Activated CD4-positive, alpha-beta T cell treated with anti-CD3 and anti-CD28 coated beads, Interleukin-10, Interleukin-2, amounts not matched to agents 100 ng/mL and 50 ng/mL, durations not matched to agents 16 hours and 8 hours (primary cell): ENCODE measurements at places on chromosomes 11 and 22.

- DNase-seq: no peak
These were observed 115.0 kb downstream of the TMPRSS5 start for GRCh38 chr11:113591117-113591516.

DNA sequence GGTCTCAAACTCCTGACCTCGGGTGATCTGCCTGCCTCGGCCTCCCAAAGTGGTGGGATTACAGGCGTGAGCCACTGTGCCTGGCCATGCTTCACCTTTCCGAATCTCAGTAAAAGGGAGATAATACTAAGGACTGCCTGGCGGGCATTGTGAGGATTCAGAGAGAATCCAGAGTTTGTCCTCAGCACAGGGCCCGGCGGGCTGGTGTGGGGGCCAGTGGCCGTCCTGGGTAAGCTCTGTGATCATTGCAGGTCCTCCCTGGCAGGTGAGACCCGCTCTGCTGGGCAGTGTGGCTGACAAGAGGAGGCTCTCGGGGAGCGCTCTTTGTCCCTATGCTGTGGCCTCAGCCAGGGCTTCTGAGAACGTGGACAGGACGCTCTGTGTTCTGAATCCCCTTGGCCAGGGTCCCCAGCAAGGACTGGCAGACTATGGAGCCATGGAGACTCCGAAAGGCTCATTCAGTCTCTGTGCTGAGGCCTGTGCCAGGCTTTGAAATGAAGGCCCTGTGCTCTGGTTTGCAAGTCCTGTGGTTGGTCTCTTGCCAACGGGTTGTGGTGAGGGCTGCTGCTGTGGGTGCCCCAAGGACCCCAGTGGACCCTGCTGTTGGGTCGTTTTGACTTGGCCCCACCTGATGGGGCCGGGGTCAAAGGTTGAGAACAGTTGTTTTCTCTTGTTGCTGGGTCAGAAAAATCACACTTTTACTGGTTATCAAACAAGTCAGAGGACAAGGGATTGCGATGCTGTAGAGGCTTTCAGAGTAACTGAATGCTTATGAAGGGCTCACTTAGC, 2.1 kb downstream of the TPCN2 start:
- no peak for DNase-seq

DNA sequence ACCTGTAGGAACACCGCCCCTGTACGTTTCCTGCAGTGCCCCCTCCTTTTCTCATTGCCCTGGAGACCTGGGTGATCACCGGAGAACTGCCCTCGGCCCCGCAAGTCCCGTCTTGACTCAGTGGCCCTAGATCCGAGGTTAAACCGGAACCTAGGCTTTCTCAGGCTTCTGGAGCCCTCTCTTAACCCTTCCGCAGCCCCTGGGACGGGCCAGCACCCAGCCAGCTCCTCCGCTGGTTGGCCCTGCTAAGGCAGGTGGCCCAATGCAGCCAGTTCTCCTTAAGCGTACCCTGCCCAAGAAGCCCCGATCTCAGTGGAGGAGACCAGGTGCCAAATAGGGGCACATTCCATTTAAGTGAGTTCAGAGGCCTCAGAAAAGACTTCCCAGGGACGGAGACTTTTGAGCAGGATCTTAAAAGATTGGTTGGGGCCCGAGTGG, 776 bp downstream of the NLRX1 start:
- DNase-seq: peak; percentile 69

DNA sequence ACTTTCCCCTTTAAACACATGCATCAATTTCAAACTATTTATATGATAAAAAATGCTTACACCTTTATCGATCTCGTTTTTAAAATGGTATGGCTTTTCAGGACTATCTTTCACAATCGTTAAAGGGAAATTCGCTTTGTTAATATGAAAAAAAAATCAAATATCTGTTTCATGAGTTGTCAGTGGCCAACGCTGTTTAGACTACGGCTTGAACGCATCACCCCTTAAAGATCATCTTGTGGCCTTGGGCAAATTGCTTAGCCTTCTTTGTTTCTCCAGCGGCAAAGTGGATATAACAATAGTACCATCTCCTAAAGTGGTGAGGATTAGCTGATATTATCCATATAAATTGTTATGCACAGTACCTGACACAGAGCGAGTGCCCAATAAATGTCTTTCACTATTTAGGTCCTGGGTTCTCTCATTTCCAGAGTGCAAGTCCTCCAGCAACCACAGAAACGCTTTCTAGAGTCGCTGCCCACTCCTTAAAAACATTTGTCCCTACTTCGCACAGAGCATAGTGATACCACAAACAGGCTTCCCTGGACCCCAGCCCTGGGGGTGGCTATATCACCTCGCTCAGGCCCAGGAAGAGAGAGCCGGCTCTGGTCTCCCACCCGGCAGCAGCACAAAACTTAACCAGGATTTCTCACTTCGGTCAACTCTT, 904 bp downstream of the SLC35F2 start:
- DNase-seq: no peak

DNA sequence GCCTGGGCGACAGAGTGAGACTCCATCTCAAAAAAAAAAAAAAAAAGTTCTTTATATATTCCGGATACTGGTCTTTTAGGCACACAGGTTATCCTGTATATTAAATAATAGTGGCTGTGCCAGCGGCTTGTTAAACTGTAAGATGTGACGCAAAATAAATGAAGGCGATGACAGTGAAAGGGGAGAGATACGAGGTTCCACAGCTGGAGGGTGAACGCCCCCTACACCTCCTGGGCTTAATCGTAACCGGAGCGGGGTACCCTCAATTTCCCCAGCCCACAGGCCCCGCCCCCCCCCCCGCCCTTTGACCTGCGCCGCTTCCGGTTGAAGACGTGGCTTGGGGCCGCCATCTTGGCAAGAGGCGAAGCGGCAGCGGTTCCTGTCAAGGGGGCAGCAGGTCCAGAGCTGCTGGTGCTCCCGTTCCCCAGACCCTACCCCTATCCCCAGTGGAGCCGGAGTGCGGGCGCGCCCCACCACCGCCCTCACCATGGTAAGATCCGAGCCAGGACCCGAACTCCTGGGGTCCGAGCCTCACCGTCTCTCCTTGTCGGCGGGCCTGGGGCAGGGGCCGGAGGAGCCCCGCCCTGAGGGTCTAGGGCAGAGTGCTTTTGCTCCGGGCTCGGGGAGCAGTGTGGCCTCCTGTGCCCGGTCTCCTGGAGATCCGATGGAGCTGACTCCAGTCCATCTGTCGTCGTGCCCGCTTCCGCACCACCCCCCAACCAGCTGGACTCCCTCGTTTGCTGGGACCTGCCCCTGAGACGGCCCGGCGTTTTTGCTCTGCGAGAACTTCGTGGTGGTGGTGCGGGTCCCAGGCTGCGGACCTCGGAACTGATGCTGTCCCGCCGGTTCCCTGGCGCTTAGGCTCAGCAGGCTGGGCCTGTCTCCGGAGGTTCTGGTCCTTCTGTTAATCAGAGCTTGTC, at the start of gene ARCN1:
ARCN1 (plus strand) TSS at position 349 of the 920 bp plus-strand sequence; CDS start at position 488, 139 bp downstream.
- peak; percentile 86 for DNase-seq

- DNase-seq: no peak
These were observed 758.3 kb downstream of the FAM181B start for GRCh38 chr11:81975261-81975900.

GRCh38 chr11:105152021-105152512, 12.5 kb upstream of the CARD18 start:
- DNase-seq: no peak

- no peak for DNase-seq
These were observed 37.6 kb upstream of the UBASH3B start for GRCh38 chr11:122617926-122618325.
